ENCODE measurements at places on chromosomes 6 and 20.
A peak's percentile ranks its signal among the peaks of the same experiment; 100 is the strongest.

GRCh38 chr6:110930781-110931180, 27.7 kb upstream of the GTF3C6 start:
- no peak for DNase-seq

DNA sequence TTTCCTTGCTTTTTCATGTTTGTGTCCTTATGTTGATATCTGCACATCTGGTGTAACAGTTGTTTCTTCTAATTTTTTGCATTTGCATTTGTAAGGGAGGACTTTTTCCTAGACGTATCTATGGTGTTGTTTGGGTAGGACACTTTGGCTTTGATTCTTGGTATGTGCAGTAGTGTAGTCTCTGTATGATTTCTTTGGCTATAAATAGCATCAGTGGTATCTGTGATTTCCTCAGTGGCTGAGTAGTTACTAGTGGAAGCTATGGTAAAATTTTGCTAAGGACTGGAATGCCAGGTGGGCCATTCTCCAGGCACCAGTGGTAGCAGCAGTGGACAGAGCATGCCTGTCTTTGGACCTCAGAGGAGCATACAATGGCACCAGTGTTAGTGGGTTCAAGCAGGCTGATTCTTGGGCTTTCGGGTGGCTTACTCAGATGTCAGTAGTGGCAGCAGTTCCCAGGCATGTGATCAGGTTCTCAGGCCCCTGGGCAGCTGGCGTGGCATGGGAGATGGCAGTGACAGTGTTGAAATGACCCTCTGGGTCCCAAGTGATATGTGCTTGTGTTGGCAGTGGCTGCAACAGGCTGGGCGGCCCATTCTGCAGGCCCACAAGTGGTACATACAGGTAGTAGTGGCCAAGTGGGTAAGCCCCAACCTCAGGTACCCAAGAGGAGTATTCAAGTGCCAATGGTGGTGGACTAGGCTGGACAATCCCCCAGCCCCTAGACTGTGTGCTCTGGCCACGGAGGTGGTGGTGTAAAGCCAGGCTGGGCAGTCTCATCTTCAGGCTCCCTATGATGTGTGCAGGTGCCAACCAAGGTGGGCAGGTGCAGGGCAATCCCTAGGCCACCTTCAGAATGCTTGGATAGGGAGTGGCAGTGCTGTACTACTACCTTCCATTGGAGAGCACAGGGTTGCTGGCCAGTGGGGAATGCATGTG, 54.5 kb downstream of the PLCG1 start:
- no peak for DNase-seq

GRCh38 chr20:56843817-56844216, 214.7 kb downstream of the TFAP2C start:
- peak; percentile 33 for DNase-seq

GRCh38 chr6:43679057-43679456, 8.5 kb downstream of the MRPS18A start:
- no peak for DNase-seq

GRCh38 chr6:139970591-139970991, 596.1 kb upstream of the CITED2 start:
- no peak for DNase-seq

GRCh38 chr6:87210979-87211378, 55.6 kb downstream of the ZNF292 start:
- DNase-seq = no peak

- peak; percentile 9 for DNase-seq
Observed at GRCh38 chr6:40419377-40419776, 167.8 kb downstream of the LRFN2 start.
